ENCODE measurements at places on chromosomes 2 and 18.

DNA sequence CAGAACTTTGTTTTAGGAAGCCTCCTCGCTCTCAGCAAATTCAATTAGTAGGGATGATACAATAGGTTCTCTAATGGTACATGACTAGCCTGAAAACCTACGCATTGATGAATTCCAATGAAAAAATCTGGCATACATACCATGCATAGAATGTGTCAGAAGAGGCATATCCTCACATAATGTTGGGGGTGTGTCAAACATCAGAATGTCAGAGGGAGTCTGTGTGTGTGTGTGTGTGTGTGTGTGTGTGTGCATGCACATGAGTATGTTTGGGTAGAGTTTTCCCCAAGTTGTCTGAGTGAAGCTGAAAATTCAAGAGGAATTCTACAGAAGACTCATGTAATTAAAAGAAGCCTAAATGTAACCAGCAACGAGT is 78.5 kb downstream of the FIGN start:
- DNase-seq = no peak

- no peak for DNase-seq
Observed at GRCh38 chr2:3696545-3696944, 6.8 kb upstream of the DCDC2C start.

GRCh38 chr2:17634997-17635396 is 94.5 kb downstream of the VSNL1 start:
- peak; percentile 5 for DNase-seq

DNA sequence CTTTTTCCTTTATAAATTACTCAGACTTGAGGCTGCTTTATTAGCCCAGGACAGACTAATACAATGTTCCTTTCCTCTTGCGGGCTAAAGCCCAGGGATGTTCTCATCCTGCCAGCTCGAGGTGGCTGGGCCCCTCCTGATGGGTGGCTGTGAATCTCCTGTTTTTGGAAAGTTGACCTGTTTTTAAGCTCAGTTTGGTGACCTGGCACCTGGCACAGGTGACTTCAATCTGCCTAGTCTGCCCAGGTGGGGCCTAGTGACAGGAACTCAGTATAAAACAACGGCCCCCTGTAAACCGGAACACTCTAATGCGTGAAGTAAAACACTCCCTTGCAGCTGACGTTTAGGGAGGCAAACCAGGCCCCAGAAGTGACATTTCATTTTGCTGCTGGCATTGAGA is 92.7 kb upstream of the SNTG2 start:
- DNase-seq = no peak

DNA sequence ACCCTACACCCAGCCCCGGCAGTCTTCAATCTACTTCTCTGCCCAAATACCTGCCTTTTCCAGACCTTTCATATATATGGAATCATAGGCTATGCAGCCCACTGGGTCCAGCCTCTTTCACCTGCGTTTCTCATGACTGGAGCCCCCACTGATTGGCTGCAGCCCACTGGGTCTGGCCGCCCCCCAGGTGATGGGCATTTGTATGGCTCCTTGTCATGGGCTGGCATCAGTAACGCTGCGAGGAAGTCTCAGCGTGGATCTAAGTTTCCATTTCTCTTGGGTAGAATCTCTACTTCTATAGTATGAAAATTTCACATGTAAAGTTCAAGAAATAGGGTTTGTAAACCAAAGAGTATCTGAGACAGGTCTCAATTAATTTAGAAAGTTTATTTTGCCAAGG is 281.9 kb downstream of the NDUFA10 start:
- no peak for DNase-seq

- DNase-seq = no peak
Observed at GRCh38 chr2:71001981-71002570, 7.4 kb upstream of the TEX261 start.

Measured in NCI-H446 treated with DMSO at 0.1 percent for 48 hours (cell line).